ENCODE measurements at places on chromosomes 6 and 20.
A peak's percentile ranks its signal among the peaks of the same experiment; 100 is the strongest.

DNA sequence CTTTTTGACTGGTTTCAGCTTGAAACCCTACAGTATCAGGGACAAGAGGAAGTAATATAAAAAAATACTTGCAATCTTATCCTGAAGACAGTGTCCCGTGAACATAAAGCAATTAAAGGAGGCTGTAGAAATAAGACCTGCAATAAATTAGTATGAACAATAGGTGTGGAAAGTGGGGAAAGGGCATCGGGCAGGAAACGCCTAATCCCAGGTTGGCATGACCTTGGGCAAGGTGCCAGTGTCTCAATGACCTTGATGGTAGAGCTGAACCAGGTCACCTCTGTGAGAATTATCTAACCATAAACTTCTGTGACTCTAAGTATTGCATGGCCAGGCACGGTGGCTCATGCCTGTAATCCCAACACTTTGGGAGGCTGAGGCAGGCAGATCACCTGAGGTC lies 115.2 kb downstream of the LY86 start:
- DNase-seq, result no peak

DNA sequence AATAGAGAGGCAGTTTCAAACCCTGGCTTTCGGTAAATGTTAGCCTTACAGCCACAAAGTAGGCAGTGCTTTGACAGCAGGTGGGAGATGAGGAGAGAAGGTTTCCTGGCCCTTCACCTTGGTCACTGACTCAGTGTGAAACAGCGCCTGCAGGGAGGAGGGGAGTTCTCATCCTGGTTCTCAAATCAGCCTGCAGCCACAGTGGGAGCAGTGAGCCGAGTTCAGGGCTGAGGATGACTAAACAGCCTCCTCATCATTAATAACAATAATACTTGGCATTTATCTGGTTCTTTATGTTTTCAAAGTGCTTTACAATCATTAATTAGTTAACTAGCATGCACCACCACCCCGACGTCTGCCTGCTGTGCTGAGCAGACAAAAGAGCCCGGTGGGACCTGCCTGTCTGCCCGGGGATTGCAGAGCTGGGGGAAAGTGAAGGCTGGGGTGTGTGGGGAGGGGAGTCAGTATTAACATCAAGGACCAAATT lies 59.6 kb downstream of the PRDM1 start:
- no peak for DNase-seq

GRCh38 chr6:168990019-168990751 lies 263.5 kb downstream of the THBS2 start:
- DNase-seq, result no peak

- DNase-seq, result no peak
Measured at GRCh38 chr6:117072134-117072533, 193.2 kb upstream of the VGLL2 start.

GRCh38 chr6:43982084-43982625 lies 145.1 kb downstream of the MRPL14 start:
- no peak for DNase-seq

DNA sequence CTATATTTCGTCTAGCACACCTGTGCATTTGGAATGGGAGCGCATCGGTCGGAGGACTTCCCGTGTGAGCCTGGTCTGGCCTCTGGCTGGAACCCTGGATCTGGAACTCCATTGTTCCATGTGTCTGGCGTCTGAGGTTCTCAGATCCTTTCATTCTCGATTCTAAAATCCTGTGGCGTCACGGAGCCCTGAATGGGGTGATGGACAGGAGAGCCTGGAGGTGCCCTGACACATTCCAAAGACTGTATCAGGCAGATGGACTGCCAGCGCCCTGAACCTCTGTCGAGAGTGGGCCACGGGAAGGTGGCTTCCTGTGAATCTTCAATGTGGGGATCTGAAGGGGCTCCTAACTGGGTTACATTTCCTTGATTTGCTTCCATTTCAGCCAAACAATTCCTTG lies 20.6 kb downstream of the MYH7B start:
- DNase-seq, result no peak

DNA sequence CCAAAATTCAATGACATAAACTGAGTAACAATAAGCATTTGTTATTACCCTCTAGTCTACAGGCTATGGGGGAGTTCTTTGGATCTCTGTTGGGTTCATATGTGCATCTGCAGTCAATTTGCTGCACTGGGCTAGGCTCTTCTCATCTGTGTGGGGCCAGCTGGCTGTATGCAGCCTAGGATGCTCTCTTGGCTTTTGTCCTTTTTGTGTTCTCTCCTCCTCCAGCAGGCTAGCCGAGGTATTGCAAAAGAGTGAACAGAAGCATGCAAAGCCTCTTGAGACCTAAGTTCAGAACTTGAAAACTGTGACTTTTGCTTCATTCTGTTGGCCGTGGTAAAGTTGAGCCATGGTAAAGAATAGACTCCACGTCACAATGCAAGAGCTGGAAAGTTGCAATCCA lies 62.8 kb upstream of the FOXO3 start:
- peak; percentile 1 for DNase-seq

- no peak for DNase-seq
Measured at GRCh38 chr20:46332373-46333160, 24.3 kb upstream of the CDH22 start.

DNA sequence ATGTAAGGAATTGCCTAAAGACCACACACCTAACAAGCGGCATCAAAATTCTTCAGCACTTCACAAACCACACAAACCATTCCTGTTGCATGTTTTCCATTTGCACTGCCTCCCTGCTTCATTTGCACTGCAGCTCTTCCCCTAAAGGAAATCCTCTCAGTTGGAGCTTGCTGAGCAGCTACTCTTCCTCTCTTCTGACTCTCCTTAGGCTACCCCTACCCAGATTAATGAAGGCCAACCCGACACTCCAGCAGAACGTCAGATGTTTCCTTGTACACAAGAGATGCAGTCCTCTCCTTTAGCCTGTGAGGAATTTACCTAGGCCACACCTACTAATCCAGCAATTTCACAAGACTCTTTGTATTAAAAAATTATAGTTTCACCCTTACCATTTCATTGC lies 8.1 kb downstream of the BEND6 start:
- no peak for DNase-seq

DNA sequence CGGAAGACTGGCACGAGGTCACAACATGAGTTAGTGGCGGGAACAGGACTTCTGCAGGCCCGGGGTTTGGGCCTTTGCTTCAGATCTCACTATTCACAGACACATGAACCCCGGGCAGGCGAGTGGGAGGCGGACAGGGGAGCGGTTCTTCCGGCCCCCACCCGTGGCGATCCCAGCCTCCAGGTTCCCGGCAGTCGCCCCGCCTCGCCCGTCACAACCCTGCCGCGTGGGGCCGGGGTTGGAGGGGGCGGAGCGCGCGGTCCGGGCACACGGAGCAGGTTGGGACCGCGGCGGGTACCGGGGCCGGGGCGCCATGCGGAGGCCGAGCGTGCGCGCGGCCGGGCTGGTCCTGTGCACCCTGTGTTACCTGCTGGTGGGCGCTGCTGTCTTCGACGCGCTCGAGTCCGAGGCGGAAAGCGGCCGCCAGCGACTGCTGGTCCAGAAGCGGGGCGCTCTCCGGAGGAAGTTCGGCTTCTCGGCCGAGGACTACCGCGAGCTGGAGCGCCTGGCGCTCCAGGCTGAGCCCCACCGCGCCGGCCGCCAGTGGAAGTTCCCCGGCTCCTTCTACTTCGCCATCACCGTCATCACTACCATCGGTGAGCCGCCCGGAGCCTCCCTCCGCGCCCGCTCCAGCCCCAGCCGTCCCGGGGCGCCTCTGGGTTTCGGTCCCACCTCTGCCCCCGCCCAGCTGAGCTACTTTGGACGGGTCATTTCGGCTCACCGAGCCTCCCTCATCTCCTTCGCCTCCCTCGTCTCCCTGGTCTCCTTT lies at the start of gene KCNK15:
KCNK15 (plus strand) TSS at position 268 of the 769 bp plus-strand sequence; CDS start at position 314, 46 bp downstream.
- DNase-seq, result peak; percentile 13

DNA sequence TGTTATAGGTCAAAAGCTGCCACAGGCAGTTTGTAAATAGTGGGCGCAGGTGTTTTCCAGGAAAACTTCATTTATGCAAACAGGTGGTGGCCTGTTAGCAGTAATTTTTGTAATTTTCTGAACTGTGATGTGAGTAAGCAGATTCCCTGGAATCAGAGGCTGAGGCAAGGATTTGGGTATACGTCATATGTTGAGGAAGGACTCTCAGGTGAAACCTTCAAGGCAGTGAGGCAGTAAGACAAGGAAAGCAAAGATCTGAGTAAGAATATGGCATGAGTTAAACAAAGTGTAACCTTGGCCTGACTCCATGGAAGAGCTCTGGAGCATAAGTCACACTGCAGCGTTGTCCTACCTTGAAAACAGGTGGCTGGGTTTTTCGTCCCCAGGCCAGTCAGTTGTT lies 291.1 kb upstream of the BTBD3 start:
- no peak for DNase-seq

GRCh38 chr6:138588805-138589434 lies 89.6 kb upstream of the NHSL1 start:
- peak; percentile 63 for DNase-seq

DNA sequence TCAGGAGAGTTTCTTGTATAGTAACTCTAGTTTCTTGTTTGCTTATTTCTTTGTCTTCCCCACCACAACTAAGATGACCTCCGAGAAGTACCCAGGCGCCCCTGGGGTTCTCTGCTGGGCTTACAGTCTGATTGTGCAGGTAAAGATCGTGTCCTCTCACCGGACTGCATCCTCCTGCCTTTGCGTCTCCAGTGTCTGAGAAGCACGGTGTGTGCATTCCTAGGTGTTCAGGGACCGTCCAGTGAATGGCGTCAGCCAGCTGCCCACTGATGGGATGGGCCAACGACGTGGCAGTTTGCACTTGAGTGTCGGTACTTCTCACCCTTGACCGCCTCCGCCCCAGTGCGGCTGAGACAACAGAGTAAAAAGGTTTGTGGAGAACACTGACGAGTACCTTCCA lies 56.0 kb upstream of the NFATC2 start:
- DNase-seq, result no peak

- peak; percentile 15 for DNase-seq
Measured at GRCh38 chr20:48875914-48876240, 45.6 kb upstream of the ARFGEF2 start.
